ENCODE measurements at places on chromosomes 7 and 10. TPM values are rescaled to one million over a fixed set of nuclear protein-coding genes. Genes with fewer than 3 reads are reported as not detected.

GRCh38 chr10:65943451-65943850 lies 982.4 kb upstream of the LRRTM3 start:
- DNase-seq: no peak

GRCh38 chr10:48907730-48908129 lies 31.9 kb downstream of the LRRC18 start:
- DNase-seq: no peak

- DNase-seq: no peak
Measured at GRCh38 chr10:53836638-53837037, 964.4 kb downstream of the PCDH15 start.

The RTKN2 gene
- 0.19 TPM for total RNA-seq

The MMD2 gene
- not detected for total RNA-seq

The CALML5 gene
- not detected for total RNA-seq

The DNAJC12 gene
- total RNA-seq: 4.0 TPM

Data from posterior vena cava (tissue), 2 donors.